Activated CD8-positive, alpha-beta memory T cell treated with anti-CD3 and anti-CD28 coated beads, Interleukin-2, amount 10 ng/mL, durations not matched to agents 7 days and 5 days (primary cell): ENCODE measurements at places on chromosomes 4 and X.

- no peaks in the 10 kb centered on the region for H3K36me3 ChIP-seq
- DNase-seq, result no peak
- no peak overlapping the region for H3K4me3 ChIP-seq
- H3K4me1 ChIP-seq, result no peaks in the 10 kb centered on the region
- H3K27me3 ChIP-seq, result no peaks in the 10 kb centered on the region
Measured at GRCh38 chrX:137915466-137915865, 349.5 kb downstream of the ZIC3 start.

GRCh38 chrX:150012647-150013381, 74.5 kb upstream of the EOLA2 start:
- H3K36me3 ChIP-seq, result no peaks in the 10 kb centered on the region
- no peaks in the 10 kb centered on the region for H3K27me3 ChIP-seq
- H3K4me1 ChIP-seq, result no peaks in the 10 kb centered on the region
- DNase-seq, result no peak
- no peak overlapping the region for H3K27ac ChIP-seq
- H3K4me3 ChIP-seq, result no peak overlapping the region

DNA sequence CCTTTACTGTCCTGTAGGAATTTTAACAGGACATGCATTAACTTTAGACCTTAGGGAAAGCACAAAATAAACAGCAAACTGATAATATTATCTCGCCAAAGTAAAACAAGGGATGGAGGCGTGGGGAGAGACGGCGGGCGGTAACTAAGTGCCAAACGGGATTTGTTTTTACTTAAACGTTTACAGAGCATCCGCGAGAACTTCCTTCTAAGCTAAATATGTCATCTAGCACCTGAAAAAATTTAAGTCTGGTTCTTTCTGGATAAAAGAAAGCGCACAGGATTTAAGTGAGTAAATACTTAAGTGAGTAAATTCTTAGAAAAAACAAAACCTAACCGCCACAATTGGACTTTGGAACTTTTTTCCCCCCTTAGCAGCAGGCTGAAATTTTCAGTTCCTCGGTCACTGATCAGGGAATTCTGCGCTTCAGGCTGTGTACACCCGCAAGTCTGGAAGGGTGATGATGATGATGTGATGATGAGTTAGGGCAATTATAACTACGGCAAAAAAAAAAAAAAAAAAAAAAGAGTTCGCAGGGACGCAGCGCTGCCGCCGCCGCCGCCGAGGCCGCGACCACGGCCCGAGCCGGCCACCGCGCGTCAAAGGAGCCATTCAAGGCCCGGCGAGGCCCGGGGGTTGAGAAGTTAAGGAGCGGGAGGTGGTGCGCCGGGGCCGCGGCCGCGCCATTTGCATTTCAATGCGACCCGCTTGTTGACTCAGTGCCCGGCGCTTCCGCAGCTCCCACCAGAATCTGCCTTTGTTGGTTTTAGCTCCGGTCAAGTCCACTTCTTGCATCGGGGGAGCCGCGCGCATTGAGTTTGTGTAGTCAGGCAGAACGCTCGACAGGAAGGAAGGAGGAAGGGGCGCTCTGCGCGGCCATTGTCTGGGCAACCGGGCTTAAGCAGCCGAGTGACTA, 108.8 kb downstream of the SPRY1 start:
- peaks cover 3% of the 10 kb centered on the region for H3K36me3 ChIP-seq
- H3K4me3 ChIP-seq, result peak overlapping the region; percentile 74

DNA sequence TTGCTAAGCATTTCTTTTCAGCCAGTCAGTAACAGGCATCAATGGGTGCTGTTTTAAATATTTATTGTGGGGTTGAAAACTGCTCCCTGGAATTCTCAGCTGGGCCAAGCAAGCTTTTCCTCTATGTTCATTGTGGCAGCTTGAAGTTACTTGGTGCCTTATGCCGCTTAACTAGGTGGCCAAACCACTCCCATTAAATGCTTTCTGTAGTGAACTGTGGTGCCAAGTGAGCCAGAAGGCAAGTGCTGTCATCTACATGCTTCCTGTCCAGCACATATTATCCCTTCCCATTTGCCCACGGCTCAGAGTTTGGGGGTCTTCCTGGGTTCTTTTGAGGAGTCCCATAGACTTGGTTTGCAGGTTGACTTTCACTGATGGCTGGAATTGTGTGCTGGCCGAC, 64.8 kb downstream of the TAB3 start:
- H3K27ac ChIP-seq, result no peak overlapping the region
- DNase-seq, result no peak
- H3K27me3 ChIP-seq, result no peaks in the 10 kb centered on the region
- H3K4me1 ChIP-seq, result peaks cover 12% of the 10 kb centered on the region
- peaks cover 2% of the 10 kb centered on the region for H3K36me3 ChIP-seq
- no peak overlapping the region for H3K4me3 ChIP-seq

GRCh38 chrX:30150196-30150895, 65.0 kb upstream of the MAGEB2 start:
- H3K36me3 ChIP-seq, result no peaks in the 10 kb centered on the region
- H3K27me3 ChIP-seq, result no peaks in the 10 kb centered on the region
- no peak overlapping the region for H3K27ac ChIP-seq
- no peaks in the 10 kb centered on the region for H3K4me1 ChIP-seq
- H3K4me3 ChIP-seq, result no peak overlapping the region

DNA sequence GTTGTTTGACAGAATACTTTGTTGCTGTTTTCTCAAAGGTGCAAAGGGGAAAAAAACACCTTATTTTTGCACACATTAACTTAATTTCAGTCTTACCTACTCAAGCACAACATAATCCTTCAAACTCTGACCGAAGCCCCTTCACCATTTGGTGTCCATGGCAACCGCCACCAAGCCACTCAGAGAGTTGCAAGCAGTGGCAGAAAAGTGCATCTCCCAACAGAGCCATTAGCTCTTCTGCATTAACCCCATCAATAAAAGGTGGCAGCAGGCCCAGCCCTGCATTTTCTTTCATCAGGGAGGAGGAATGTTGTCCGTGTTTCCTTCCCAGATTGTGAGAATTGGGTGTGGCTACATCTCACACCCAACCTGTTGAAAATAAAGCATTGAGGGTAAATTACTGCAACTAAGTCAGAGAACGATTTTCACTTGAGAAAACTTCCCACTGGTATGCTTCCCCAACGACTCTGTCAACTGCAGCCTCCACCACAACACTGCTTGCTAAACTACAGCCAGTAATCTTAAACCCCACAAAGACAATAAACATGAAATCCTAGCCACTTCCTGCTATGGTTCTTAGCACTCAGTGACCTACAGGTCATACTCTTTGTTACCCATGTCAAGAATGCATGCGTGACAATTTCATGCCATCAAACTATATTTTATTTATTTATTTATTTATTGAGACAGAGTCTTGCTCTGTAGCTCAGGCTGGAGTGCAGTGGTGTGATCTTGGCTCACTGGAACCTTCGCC, 154.0 kb downstream of the GRIA3 start:
- no peaks in the 10 kb centered on the region for H3K36me3 ChIP-seq
- DNase-seq, result no peak
- no peak overlapping the region for H3K27ac ChIP-seq
- peaks cover 2% of the 10 kb centered on the region for H3K4me1 ChIP-seq

DNA sequence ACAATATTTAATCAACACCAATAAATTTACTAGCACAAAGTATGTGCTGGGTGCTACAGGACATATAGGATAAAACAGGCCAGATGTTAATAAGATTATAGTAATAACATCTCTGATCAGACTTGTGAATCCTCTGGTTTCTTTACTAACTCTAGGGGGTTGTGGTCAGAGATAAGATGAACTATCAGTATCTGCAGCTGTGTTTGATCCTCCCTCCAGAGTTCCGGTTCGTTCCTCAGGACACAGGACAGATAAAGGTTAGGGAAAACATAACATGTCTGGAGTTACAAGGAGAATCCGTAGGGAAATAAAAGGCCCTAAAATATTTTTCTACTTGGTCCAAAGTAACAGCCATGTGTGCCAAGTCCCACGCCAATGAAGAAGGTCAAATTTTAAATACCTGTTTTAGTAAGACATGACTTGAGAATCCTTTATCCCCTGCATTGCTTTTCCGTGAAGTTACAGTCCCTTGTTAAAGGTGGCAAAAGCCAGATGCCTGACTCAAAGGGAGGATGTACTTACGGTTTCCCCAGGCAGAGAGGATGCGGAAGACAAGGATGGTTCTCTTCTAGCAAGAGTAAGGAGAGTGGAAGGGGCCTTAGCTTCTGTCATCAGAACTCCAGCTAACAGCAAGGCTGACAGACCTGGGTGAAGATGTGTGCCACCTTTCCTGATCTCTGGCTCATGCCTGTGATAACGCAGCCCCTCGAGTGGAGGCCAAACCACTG, 44.4 kb downstream of the KIAA0232 start:
- peaks cover 35% of the 10 kb centered on the region for H3K4me1 ChIP-seq
- H3K27ac ChIP-seq, result no peak overlapping the region
- DNase-seq, result no peak
- H3K27me3 ChIP-seq, result no peaks in the 10 kb centered on the region

DNA sequence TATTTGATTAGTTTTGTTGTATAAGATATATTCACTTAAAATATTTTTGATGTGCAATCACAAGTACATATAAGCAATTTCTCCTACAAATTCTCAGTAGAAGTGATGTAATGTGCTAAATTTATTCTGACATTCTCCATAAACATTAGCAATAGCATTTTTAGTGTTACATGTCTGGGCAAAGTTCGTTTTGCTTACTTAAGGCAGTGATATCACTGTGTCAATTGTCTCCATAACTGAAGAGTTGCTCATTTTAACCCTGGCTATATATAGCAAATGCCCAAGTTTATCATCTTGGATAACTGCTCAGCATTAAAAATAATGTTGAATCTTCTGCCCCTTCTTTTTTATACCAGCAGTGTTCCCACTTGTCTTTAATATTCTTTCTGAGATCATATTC, 340.0 kb upstream of the NDST4 start:
- H3K4me1 ChIP-seq, result no peaks in the 10 kb centered on the region
- H3K36me3 ChIP-seq, result no peaks in the 10 kb centered on the region
- no peak overlapping the region for H3K27ac ChIP-seq
- DNase-seq, result no peak

GRCh38 chrX:54496936-54497335, 902 bp upstream of the FGD1 start:
- H3K27ac ChIP-seq, result no peak overlapping the region
- H3K4me3 ChIP-seq, result no peak overlapping the region
- H3K27me3 ChIP-seq, result peaks cover 48% of the 10 kb centered on the region
- no peaks in the 10 kb centered on the region for H3K36me3 ChIP-seq
- no peak for DNase-seq

DNA sequence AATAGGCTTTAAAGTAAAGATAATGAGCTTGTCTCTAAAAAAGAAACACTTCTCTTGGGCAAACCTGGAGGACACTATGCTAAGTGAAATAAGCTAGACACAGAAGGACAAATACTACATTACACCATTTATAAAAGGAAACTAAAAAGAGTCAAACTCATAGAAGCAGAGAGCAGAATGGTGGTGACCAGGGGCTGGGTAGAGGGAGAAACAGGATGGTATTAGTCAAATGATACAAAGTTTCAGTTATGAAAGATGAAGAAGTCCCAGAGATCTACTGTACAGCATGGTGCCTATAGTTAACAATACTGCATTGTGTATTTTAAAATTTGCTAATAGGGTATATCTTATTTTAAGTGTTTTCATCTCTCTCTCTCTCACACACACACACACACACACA, 28.5 kb downstream of the ACSL4 start:
- H3K36me3 ChIP-seq, result peaks cover 15% of the 10 kb centered on the region
- no peak for DNase-seq
- no peak overlapping the region for H3K4me3 ChIP-seq
- H3K27me3 ChIP-seq, result no peaks in the 10 kb centered on the region

GRCh38 chr4:20305976-20306375, 54.3 kb downstream of the SLIT2 start:
- no peaks in the 10 kb centered on the region for H3K27me3 ChIP-seq
- H3K36me3 ChIP-seq, result no peaks in the 10 kb centered on the region
- H3K4me1 ChIP-seq, result no peaks in the 10 kb centered on the region
- H3K4me3 ChIP-seq, result no peak overlapping the region
- H3K27ac ChIP-seq, result no peak overlapping the region

- no peak for DNase-seq
- H3K4me3 ChIP-seq, result peak overlapping the region; percentile 92
- H3K27ac ChIP-seq, result peak overlapping the region; percentile 96
- H3K27me3 ChIP-seq, result peaks cover 4% of the 10 kb centered on the region
- H3K36me3 ChIP-seq, result peaks cover 6% of the 10 kb centered on the region
Measured at GRCh38 chrX:68498044-68498507, 775 bp upstream of the YIPF6 start.

- no peak for DNase-seq
- peaks cover 3% of the 10 kb centered on the region for H3K27me3 ChIP-seq
- H3K27ac ChIP-seq, result no peak overlapping the region
- H3K4me1 ChIP-seq, result no peaks in the 10 kb centered on the region
- H3K36me3 ChIP-seq, result peaks cover 2% of the 10 kb centered on the region
- H3K4me3 ChIP-seq, result no peak overlapping the region
Measured at GRCh38 chr4:1472148-1472797, 66.0 kb upstream of the NKX1-1 start.
